ENCODE measurements at places on chromosomes 4 and X.

GRCh38 chr4:169158046-169158445, 112.7 kb downstream of the SH3RF1 start:
- DNase-seq, result no peak

GRCh38 chr4:183303301-183303700, 16.8 kb downstream of the CLDN22 start:
- no peak for DNase-seq

- no peak for DNase-seq
Observed at GRCh38 chr4:82905205-82905604, 4.7 kb downstream of the THAP9 start.

- no peak for DNase-seq
Observed at GRCh38 chrX:102739657-102740056, 19.1 kb downstream of the GPRASP3 start.

- DNase-seq, result no peak
Observed at GRCh38 chr4:62952366-62952765, 1456.9 kb downstream of the TECRL start.

- no peak for DNase-seq
Observed at GRCh38 chrX:105150557-105150956, 69.9 kb downstream of the TEX13A start.

DNA sequence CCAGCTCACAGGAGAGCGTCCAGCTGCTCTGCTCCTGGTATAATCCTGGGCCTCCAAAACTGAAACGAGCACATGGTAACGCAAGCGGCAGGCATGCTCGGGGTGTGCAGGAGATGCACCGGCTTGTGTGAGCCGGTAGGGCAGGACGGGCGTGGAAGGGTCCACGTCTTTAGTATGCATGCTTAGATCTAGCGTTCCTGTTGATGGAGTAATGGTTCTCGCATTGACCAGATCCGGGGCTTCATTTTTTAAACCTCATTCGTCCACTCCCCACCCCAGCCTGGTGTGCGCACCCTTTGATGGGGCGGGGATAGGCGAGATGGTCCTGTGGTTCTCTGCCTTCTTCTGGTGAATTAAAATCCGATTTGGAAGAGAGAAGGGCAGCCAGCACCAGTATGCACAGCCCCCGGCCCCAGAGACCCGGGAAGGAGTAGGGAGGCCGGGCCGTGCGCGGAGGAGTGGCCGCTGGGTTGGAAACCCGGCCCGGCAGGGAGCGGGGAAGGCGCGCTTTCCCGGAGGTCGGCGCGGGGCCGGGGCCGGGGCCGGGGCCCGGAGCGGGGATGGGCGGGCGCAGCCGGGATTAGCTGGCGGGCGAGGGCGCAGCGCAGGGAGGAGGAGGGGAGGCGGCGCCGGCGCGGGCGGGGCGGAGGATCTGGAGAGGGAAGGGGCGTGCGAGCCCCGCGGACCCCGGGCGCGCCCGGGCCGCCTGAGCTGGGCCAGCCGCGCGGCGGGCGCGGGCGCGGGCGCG, 39.9 kb downstream of the FAM149A start:
- no peak for DNase-seq

DNA sequence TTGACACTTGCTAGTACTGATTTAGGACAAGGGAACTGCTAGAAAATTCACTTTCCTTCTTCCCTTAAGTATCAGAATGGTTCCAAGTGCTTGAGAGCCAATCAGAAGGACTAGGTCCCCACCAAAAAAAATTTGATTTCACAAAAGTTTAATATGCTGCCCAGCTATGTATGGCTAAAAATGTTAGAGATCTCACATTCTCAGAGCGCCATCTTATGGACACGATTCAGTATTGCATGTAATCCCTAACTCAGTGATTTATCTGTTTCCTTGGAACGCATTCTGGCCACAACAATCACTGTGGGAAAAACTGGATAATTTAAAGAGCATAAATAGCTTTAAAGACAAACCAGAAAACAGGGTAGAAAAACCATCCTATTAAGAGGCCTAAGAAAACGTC, 255.1 kb upstream of the GPC4 start:
- no peak for DNase-seq

DNA sequence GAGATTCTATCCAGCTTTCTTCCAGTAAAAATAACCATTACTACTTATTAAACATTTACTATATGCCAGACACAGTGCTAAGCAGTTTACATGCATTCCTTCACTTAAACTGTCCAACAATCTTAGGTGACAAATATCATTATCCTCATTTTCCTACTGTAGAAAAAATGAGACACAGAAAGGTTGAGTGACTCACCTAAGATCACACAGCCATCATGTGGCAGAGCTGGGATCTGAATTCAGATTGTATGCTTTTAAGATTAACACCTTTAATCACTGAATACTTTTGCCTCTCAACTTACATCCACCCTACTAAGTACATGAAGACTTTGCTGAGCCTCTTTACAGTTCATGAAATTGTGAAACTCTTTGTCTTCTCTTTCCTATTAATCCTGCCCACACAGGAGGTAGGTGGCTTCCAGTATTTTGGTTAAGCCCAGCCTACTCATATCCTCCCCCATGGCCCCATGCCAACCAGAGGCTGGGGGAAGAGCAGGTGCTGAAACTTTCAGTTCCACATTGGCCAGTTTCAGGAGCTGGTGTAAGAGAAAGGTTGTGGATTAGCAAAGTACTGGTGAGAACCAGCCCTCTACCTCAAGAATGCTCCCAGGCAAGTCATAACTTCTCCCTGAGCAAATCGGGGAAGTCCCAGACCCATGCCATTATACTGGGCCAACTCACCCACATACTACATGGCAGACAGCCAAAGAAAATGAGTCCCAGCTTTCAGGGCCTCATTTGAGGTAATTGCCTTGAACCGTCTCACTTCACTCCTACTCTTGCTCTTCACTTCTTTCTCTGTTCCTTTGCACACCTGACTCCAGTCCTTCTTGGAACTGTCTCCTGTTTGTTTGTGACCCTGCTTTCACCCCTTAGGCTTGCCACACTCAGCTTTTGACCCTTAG, 211.1 kb downstream of the GUCY2F start:
- no peak for DNase-seq

DNA sequence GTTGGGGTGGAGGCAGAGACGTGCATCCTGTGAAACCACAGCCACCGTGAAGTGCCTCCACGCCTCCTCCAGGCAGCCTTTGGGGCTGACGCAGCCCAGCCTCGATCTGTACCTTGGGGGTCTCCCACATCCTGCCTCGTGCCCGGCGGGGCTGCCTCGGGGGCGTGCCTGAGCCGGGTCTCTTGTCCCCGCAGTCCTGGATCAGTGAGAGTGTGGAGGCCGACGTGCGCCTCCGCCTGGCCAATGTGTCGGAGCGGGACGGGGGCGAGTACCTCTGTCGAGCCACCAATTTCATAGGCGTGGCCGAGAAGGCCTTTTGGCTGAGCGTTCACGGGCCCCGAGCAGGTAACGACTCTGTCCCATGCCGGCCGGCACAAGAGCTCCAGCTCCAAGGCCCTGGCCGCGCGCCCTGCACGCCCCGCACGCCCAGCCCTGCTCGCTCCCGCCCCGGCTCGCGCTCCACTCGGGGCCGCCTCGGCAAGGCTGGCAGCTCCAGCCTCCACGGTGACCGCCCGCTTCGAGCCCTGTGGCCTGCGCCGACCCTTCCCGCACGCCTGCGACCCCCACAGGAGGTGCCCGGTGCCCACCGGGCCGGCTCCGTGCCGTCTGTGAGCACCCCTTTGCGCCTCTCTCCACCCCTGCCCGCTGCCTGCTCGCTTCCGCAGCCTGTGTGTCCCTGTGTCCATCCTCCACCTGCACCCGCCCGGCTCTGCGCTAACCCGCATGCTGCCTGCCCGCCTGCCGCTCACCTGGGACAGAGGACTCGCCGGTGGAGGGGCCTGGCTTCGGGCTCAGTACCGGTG, 9.8 kb downstream of the FGFR3 start:
- DNase-seq, result no peak

GRCh38 chr4:140982613-140983340, 150.5 kb downstream of the RNF150 start:
- DNase-seq, result no peak

DNA sequence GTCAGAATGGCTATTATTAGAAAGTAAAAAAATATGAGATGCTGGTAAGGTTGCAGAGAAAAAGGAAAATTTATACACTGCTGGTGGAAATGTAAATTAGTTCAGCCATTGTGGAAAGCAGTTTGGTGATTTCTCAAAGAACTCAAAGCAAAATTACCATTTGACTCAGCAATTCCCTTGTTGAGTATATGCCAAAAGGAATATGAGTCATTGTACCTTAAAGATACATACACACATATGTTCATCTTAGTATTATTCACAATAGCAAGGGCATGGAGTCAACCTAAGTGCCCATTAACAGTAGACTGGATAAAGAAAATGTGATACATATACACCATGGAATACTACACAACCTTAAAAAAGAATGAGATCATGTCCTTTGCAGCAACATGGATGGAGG, 148.2 kb downstream of the COMMD8 start:
- no peak for DNase-seq

DNA sequence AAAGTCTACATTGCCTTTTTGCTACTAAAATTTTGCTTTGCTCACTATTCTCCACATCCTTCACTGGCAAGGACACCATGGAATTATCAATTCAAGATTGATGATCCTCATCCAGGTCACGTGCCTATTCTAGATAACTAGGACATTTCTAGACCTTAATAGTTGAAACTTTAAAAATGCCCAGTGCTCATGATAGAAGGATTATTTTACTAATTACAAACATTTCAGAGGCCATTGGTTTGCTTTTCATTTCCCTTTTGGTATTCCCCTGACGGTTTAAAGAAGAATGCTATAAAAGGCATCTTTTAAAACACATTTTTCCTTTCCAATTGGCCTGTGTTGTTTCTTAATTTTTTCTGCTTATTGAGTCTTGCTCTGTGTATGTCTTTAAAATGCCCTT, 249.4 kb downstream of the NDST4 start:
- no peak for DNase-seq

DNA sequence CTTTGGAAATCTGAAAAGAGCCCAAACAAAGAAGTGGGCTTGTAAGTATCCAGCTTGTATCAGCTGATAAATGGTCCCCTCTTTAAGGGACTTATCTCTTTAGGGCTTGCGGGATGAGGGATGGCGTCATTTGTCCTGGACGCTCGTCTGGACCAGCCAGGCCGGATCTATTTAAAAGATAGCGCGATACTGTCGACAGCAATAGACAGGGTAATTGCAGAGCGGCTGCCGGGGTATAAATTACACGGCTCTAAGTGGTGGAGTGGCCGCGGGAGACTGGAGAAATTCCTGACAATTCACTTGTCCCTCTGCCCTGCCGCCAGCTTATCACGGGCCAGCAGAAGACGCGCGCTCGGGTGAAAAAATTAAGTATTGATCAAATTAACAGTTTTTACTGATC, 90.7 kb downstream of the FAM53A start:
- no peak for DNase-seq

All from stimulated activated CD4-positive, alpha-beta T cell treated with anti-CD3 and anti-CD28 coated beads, Interleukin-1b, Interleukin-23, amount 100 ng/mL, for 1 hour (primary cell).